ENCODE measurements at places on chromosomes 7 and 10.

- no peak for DNase-seq
Observed at GRCh38 chr10:112843623-112844022, 106.4 kb upstream of the TCF7L2 start.

GRCh38 chr7:151549083-151549482 lies 29.4 kb upstream of the RHEB start:
- DNase-seq, result no peak

DNA sequence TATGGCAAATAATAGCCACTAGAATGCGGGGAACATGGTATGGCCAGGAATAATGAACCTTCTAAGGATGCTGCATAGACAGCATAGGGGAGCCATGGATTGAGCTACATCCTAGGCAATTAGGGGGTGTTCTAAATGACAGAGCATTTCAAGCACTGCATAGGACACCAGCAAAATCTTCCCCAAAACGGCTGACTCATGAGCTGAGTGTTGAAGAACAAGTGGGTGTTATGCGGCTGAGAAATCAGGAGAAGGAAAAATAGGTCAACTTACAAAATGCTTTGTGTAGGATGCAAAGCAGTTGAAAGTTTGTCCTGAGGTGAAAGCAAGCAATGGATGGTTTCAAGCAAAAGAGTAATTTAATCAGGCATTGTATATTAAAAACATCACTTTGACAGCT lies 1023.5 kb upstream of the C7orf33 start:
- no peak for DNase-seq

DNA sequence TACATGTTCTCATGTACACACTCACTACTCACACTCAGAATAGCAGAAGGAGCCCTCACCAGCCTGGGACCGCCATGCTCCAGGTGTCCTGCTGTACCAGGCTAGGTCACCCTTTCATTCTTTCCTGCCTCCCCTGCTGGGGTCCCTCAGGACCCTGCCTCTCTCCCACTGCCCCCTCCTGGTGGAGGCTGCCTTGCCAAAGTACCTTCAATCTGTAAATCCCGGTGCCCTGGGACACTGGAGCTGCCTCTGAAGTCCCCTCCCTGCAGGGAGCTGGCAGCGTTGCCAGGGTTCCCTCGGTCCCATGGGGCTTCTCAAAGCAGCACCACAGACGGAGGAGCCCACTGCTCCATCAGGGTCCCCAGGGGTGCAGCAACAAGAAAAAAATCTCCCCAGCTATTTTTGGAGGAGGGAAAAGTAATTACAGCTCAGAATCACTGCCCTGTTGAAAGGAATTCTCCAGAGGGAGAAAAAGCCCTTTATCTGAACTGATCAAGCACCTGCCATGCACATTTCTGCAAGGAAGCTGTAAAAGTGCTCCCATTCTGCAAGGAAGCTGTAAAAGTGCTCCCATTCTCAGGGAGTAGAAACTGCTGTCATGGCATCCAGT lies 259.9 kb downstream of the PTPRN2 start:
- DNase-seq, result no peak

GRCh38 chr10:4382811-4383210 lies 443.2 kb upstream of the AKR1E2 start:
- DNase-seq, result no peak

- no peak for DNase-seq
Observed at GRCh38 chr7:46068159-46068558, 147.1 kb upstream of the IGFBP3 start.

Measured in SIG-M5 (cell line).